ENCODE measurements at places on chromosomes 1 and 21. TPM values are rescaled to one million over a fixed set of nuclear protein-coding genes. Genes with fewer than 3 reads are reported as not detected.

DNA sequence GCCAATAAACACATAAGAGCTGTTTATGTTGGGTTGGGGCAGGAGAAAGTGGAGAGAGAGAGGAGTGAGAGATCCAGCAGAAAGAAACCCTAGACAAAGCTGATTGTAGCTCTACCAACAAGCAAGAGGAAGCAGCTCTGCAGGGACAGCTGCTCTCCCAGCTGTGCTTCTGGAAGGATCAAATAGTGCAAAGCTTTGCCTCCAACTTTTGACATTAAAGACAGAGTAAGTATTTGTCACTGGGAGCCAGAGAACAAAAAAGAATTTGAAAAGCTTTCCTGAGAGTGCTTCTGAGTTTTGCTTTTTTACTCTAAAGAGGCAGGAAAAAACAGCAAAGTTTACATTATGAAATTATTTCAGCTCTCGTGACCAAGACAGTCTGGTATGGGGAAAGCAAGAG, 28.5 kb upstream of the C1orf198 start:
- DNase-seq, result no peak

GRCh38 chr21:45874716-45875415, 106.7 kb upstream of the COL6A1 start:
- no peak for DNase-seq

DNA sequence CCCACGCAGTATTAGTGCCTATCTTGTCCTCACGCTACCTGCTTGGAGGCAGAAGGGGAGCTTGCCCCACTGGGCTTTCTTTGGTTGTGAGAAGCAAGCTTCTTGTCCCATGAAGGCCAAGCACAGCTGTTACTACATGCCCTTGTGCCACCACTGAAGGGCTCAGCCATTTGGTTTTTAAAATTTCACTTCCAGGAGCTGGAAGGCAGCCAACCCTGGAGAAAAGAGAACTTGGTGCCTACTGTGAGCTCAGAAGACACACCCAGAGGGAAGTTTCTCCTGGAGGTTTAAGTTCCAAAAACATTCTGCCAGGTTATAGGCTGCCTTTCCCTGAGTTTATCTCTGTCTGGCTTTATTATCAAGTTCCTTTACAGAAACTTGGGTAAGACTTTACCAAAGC, 187.4 kb downstream of the SLC35F3 start:
- no peak for DNase-seq

Gene HES3
- polyA plus RNA-seq, result not detected

DNA sequence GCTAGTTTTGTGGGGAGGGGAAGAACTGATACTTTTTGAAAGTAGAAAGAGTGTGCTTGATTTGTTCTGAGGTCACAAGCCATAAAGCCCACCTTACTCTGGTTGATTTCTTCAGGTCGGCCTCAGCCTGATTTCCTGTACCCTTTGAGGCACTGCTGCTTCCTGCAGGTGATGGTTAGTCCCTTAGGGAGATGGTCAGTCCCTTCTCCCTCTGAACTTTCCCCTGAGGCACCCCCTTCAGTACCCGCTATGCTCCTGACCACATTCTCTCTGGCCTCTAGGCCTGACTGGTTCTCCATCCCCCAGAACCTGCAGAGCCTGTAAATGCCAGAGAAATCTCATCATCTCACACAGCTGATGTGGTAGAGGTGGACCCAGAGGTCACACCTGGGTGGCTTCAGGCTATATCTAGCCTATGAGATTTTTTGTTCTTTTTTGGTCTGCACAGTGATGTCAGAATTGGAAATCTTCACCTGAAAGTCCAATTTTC, 15.0 kb upstream of the ID3 start:
- DNase-seq, result no peak

Gene ACTA1
- 1.1 TPM for polyA plus RNA-seq

Data from right renal cortex interstitium (tissue), 3 donors.